Stimulated activated CD8-positive, alpha-beta memory T cell treated with anti-CD3 and anti-CD28 coated beads, Interleukin-7, amount 100 ng/mL, for 1 hour (primary cell): ENCODE measurements at places on chromosomes 2 and 18.

DNA sequence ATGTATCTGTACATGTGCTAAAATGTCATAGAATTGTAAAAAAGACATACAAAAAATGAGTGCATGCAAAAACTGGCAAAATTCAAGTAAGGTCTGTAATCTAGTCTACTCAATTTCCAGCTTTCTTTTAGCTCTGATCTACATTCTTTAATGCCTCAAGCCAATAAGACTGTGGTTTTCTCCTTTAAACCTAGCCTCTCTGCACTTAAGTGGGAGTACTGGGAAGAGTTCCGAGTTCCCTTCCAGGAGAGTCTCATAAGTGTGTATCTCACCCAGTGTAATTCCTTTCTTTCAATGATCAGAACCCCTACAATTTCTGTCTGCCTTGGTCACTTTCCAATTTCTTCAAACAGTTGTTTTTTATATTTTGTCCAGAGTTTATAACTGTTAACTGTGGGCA, 150.1 kb downstream of the PTRHD1 start:
- DNase-seq, result no peak

DNA sequence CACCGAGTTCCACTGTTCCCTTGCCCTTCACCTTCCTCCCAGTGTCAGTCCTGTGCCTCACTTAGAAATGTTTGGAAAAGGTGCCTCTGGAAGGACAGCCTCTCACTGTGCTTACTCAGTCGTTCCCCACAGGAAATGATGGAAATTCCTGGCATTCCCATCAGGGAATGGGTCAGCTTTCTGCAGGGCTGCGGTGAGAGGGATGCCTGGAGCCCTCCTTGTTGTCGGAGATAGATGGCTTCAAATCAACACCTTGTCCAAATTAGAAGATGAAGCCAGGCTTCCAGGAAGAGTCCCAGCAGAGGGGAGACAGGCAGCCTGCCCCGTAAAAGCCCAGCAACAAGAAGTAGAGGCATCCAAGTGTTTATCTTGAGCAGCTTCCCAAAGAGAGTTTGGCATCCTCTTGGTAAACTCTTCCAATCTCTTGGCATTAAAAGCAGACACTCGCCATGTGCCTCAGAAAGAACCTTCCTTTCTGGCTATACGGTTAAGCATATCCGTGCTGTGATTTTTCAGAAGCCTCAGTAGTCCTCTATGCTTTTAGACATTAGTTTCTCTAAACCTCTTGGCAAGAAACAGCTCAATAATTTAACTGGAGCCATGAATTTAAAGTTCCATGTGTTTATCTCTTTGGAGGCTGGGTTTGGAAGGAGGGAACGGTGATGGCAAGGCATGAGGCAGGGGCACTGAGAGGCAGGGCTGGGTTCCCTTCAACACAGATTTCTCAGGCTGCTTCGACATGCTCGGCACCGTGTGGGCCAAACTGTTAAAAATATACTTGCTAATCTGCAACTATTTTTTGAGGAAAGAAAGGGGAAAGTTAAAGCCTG, 25.1 kb downstream of the COLEC12 start:
- no peak for DNase-seq

DNA sequence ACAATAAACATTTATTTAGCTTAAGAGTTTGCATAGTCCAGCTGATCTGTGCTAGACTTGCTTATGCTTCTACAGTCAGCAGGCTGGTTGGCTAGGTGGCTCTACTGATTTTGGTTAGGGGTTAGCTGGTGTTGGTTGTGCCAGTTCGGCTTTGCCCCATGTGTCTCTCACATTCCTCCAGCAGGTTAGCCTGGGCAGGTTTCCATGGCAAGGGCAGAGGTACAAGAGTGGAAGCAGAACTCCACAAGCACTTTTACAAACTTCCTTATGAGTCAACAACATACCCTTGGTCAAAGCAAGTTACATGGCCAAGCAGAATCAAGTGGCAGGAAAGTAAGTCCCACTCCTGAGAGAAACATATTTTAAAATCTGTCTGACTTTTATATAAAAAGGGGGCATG, 82.3 kb downstream of the SS18 start:
- no peak for DNase-seq

DNA sequence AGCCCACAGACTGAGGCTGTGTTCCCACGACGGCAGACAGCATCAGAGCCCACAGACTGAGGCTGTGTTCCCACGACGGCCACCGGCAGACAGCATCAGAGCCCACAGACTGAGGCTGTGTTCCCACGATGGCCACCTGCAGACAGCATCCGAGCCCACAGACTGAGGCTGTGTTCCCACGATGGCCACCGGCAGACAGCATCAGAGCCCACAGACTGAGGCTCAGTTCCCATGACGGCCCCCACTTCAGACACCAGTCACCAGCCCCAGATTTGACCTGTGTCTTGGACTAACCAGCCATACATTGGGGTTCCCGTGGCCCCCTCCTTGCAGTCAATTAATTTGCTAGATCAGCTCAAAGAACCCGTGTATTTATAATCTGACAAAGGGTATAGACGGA, 57.8 kb upstream of the SNTG2 start:
- no peak for DNase-seq

DNA sequence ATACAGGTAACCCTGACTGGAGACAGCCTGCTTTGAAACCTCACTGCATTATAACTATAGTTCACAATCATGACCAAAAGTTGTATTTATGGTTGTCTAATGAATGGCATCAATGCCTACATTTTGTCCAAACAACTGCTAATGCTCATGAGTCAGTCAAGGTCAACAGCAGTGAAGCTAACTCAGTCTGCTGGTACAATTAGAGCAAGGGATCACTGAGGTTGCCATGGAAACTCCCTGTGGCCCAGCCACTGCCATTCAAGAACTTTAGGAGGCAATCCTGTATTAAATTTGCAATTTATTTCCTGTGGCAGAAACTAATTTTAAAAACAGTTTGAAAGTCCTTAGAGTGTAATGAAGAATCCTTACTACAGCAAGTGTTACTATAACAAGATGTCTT, 185.1 kb upstream of the SMAD7 start:
- DNase-seq, result no peak

- no peak for DNase-seq
These were observed 12.7 kb upstream of the KCNK3 start for GRCh38 chr2:26679867-26680266.

GRCh38 chr2:227153307-227153706, 10.7 kb downstream of the COL4A4 start:
- no peak for DNase-seq

- no peak for DNase-seq
These were observed 134.0 kb upstream of the SPATS2L start for GRCh38 chr2:200172521-200172920.

- no peak for DNase-seq
These were observed 544.4 kb upstream of the TNP1 start for GRCh38 chr2:217404236-217404760.

- DNase-seq, result no peak
These were observed 54.2 kb upstream of the GAREM2 start for GRCh38 chr2:26118682-26119081.

- no peak for DNase-seq
These were observed 27.5 kb downstream of the RAMP1 start for GRCh38 chr2:237886685-237887481.

DNA sequence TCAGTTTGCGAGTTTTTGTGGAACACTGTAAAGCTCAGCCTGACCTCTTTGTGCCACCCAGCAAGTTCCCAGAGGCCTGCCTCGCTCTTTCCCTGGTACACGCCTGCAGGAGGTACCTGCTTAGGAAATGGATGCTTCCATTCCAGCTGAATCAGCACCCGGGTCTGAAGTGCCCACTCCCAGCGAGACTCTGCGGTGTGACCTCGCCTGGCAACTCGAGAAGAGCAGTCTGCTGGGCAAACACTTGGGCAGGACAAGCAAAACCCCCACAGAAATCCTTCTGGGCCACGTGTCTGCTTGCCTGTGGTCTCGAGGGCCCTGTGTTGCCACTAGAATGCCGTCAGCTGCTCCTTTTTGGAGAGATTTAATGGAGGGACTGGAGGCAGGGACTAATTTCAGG, 127.6 kb downstream of the MAPK4 start:
- no peak for DNase-seq
